ENCODE measurements at places on chromosomes 13 and 19. TPM values are rescaled to one million over a fixed set of nuclear protein-coding genes. Genes with fewer than 3 reads are reported as not detected.

The HPN gene
- total RNA-seq = not detected

The CHAF1A gene
- 18.5 TPM for total RNA-seq

The SYCN gene
- total RNA-seq = not detected

The LAIR1 gene
- total RNA-seq = not detected

The IZUMO4 gene
- 4.3 TPM for total RNA-seq

The NOVA2 gene
- total RNA-seq = not detected

The GRIN3B gene
- 4.4 TPM for total RNA-seq

The VMAC gene
- 2.5 TPM for total RNA-seq

The APOC4 gene
- not detected for total RNA-seq

The KLK10 gene
- total RNA-seq = 202 TPM

All from airway epithelial cell (primary cell).